ENCODE measurements at places on chromosomes 12 and 14. TPM values are rescaled to one million over a fixed set of nuclear protein-coding genes. Genes with fewer than 3 reads are reported as not detected.

The ADCY4 gene
- total RNA-seq = 59.6 TPM

The CDK2 gene
- 21.4 TPM for total RNA-seq

The NUAK1 gene
- 54.4 TPM for total RNA-seq

The EID3 gene
- 8.2 TPM for total RNA-seq

The SLC39A2 gene
- not detected for total RNA-seq

The HAL gene
- 2.5 TPM for total RNA-seq

The IFNG-AS1 gene
- not detected for total RNA-seq

The TTC6 gene
- total RNA-seq = not detected

The SLC38A2 gene
- 248 TPM for total RNA-seq

The SLC6A15 gene
- not detected for total RNA-seq

The IL26 gene
- total RNA-seq = not detected

The PPP4R4 gene
- 0.13 TPM for total RNA-seq

GRCh38 chr14:101241807-101242278, 319.5 kb upstream of the DIO3 start:
- DNase-seq = peak; percentile 55

DNA sequence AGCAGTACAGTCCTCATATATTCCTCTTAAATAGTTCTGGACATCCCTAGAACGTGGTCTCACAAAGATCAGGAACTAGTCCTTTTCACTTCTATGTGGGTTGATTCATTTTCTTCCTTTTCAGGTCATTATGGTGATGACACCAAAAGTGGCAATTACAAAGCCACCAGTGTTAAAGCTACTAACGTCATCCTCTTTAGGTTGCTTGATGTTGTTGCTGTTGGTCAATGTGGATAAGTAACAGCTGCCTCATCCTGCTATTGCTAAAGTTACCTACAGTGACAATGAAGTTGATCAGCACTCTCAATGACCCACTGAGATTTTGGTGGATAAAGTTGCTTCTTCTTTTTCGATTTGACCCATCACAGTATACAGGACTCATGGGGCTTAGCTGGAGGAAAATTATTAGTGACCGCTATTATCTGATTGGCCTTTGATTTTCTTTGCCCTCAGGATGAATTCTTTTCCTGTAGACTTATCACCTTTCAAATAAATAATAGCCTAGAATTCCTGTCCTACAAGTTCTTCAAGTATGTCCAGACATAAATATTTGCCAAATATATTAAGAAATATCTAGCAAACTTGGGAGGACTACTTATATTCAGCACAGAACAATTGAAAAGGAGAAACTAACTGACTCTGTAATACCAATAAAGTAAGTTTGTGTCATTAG, 54.0 kb upstream of the ATP2B1 start:
- DNase-seq = no peak

DNA sequence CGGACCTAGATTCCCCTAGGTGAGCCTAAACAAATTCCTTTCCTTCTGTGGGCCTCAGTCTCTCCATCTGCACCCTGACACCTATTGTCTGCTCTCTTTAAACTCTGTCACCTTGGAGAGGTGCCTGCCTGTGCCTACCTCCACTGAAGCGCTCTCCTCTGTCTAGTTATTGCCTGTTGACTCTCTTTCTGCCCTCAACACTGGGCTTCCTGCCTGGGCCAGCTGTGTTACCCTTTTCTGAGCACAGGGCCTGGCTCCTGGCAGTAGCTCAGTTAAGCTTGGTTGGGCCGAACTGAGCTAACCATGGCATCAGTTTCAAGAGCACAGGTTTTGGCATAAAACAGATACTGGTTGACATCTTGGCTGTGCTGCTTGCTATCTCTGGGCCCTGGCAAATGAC, 43.5 kb downstream of the PRMT8 start:
- DNase-seq = no peak

DNA sequence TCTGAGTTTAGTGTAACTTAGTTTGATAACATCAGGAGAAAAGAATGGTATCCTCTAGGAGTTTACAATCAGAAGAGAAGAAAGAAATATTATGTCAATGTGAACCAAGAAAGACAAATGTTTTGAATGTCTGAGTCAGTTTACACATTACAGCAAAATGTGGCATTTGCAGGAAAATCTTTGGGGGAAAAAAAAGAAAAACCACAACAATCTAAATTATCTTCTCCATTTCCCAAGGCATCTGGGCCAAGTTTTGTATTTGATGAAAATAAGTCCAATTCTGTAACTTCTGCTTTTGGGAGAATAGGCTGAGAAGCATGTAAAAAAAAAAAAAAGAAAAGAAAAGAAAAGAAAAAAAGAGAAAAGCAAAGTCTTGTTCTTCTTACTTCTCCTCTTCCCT, 58.8 kb upstream of the FLRT2 start:
- DNase-seq = no peak

DNA sequence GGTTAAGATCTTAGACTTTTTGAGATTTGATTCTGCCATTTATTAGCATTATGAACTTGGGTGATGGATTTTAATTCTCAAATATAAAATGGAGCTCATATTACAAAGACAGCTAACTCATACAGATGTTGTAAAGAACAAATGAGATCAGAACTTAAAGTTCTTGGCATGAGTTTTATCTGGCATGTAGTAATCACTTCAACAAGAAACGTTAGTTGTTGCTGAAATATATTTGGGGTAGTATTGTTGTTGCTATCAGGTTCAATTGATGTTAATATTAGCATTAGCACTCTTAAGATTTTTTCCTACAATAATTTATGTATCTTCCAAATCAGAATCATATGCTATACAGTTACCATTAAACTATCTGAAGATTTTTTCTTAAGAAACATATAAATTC, 71.0 kb downstream of the SLC6A15 start:
- no peak for DNase-seq

DNA sequence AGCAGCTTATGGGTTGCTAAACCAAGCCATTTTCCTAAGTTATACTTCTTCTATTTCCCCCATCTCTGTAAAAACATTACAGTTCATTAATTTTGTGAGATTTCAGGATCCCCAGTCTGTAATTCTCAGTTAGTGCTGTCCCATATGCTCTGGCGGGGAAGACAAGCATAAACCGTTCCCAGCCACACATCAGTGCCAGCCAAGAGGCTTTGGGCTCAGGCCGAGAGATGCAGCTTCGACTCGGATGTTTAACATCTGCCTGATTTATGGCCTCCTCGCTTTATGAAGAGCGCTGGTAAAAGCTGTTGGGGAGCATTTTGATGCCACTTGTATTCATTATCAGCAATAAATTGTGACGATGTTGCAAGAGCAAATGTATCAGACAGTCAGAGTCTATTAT, 349.1 kb upstream of the CCDC196 start:
- DNase-seq = no peak

GRCh38 chr14:71651228-71651627, 281.0 kb upstream of the RGS6 start:
- DNase-seq = no peak

GRCh38 chr14:81298911-81299310, 78.2 kb upstream of the GTF2A1 start:
- no peak for DNase-seq

DNA sequence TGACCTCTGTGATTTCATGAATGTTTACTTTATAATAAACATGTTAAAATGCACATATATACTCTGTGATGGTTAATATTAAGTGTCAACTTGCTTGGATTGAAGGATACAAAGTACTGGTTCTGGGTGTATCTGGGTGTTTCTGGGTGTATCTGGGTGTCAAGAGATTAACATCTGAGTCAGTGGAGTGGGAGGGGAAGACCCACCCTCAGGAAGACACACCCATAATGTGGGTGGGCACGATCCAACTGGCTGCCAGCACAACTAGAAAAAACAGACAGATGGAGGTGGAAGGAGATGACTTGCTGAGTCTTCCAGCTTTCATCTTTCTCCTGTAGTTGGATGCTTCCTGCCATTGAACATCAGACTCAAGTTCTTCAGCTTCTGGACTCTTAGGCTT, 11.9 kb downstream of the NUP37 start:
- no peak for DNase-seq

DNA sequence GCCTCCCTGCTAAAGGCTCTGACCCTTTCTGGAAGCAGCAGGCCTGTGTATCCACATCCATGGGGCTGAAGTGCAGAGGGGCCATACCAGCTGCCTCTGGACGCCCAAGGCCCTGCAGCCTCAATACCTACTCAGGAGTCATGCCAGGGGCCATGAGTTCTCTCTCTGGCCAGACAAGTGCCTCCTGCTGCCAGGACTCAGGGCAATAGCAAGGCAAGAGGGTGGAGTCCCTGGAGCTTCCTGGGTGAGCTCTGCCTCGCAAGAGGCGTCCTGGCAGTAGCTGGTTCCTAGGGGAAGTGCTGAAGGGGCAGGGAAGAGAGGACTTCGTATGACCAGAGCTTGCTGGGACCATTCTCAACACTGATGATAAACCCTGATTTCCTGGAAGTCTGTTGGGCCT, 10.9 kb upstream of the ENDOU start:
- DNase-seq = no peak

GRCh38 chr14:93410021-93410420, 20.7 kb upstream of the UNC79 start:
- no peak for DNase-seq

- no peak for DNase-seq
Observed at GRCh38 chr14:64998455-64998931, 11.8 kb downstream of the FNTB start.

DNA sequence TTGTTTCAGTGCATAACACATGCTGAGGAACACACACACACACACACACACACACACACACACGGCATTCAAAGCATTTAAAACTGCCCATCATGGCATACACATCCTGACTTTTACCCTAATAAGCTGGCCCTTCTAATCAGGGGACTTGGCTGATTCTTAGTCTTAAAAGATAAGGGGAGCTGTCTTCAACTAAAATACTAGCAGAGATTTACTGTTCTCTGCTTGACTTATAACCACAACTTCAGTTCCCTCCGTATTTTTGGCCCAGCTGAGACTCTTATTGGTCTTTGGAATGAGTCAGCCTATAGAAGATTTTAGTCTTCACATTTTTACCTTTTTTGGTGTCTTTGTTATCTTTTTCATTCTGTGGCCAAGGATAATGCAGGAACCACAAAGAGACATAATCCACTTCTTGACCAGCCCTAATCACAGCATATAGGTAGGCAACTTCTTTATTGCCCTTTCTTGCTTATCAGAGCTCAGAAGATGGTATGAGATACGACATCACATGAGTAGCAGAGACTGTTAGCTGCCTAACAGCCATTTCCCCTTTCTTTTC, 25.1 kb upstream of the SLC8A3 start:
- no peak for DNase-seq

DNA sequence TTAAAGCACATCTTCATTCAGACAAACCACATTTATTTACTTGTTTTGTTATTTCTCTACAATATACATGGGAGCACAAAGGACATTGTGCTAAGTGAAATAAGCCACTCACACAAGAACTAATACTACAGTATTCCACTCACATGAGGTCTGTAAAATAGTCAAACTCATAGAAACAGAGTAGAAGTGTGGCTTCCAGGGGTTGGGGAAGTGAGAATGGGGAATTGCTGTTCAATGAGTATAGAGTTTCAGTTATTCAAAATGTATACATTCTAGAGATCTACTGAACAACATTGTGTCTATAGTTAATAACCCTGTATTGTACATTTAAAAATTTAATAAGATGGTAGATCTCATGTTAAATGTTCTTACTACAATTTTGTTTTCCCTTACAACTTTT, 88.8 kb downstream of the ATXN7L3B start:
- no peak for DNase-seq

GRCh38 chr12:118357257-118358007, 15.3 kb downstream of the TAOK3 start:
- DNase-seq = no peak

- DNase-seq = no peak
Observed at GRCh38 chr14:106518054-106518943, 991.9 kb downstream of the TMEM121 start.

GRCh38 chr12:132619386-132620112, 973 bp downstream of the P2RX2 start:
- DNase-seq = no peak

GRCh38 chr14:94145902-94146527, 16.6 kb upstream of the IFI27L2 start:
- DNase-seq = no peak

GRCh38 chr14:89270439-89271227, 146.4 kb downstream of the FOXN3 start:
- no peak for DNase-seq

GRCh38 chr14:58275527-58276190, 22.7 kb upstream of the ARID4A start:
- DNase-seq = no peak
